ENCODE measurements at places on chromosomes 1 and 21.

- DNase-seq: no peak
These were observed 1.8 kb downstream of the ATP2B4 start for GRCh38 chr1:203628201-203629015.

GRCh38 chr1:203593723-203594122, 32.9 kb upstream of the ATP2B4 start:
- no peak for DNase-seq

GRCh38 chr1:26025517-26025916, 3.9 kb downstream of the EXTL1 start:
- no peak for DNase-seq

DNA sequence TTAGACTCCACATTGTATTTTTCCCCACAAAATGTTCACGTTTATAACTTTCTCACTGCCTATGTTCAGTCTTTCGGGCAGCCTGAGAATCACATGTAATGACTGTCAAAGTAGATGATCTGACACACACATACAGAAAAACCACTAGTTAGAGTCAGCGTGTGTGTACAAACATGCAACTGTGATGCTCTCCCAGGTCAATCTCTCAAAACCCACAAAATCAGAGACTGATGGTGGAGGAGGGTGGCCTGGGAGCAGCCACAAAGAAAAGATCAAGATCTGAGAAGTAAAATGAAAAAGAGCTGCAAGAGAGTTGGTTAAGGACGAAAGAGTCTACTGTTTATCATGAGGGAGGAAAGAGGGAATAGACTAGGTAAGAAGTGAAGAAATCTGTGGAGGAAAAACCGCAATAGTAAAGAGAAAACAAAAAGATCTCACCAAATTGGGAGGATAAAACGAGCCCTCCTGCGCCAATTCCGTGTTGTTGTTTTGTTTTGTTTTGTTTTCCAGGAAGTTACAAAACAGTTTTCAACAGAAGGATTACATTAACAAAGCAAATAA, 2.3 kb downstream of the EGLN1 start:
- no peak for DNase-seq

Measured in caudate nucleus (tissue), 63 donors.